ENCODE measurements at places on chromosomes 1 and 21.

DNA sequence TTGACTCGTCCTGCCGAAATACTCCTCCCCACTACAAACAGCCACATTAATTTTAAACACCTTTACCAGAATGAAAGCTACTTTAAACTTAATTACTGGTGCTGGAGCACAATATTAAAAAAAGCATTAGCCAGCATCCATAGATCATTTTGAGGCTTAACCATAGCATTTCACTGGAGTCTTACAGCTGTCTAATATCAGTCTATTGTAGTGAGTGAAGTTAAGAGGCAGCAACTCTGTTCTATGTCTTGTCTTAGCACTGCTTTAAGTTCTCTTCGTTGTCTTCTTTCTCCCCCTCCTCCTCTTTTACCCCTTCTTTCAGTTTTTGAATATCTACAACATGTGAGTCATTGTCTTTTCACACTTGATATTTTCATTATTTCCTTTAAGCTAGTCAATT lies 49.3 kb downstream of the ADGRL2 start:
- no peak for DNase-seq

DNA sequence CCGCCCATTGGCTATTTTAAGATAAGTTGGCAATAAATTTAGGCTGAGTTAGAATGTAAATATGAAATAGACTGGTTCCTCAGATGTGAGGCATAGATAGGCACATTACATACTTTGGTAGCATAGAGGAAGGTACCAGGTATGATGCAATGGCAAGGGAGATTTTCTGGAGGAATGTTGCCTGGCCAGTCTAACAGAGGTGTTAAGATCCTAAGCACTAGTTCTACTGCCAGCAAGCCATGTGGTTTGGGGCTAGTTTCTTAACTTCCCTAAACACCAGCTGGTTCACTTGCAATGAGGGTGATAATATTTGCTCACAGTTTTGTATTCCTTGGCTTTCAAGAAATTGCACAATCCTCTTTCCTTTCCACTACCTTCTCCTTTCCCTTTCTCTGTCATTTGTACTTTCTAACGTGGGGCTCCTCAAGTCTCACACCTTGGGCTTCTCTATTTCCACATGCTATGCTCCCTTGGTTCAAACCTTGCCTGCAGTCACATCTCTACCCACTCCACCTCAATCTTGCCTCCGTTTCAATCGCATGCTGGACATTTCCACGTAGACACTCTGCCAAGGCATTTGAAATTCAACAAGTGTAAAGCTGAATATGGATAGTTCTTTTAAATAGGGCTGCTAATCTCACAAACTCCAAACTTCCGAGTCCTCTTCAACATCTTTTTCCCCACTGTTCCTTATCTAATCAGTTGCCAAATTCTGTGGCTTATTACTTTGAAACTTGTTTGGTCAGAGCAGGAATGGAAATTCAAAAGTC lies 4.7 kb upstream of the CD55 start:
- DNase-seq, result no peak

- DNase-seq, result no peak
Observed at GRCh38 chr1:224433701-224434672, 610 bp downstream of the WDR26 start.

DNA sequence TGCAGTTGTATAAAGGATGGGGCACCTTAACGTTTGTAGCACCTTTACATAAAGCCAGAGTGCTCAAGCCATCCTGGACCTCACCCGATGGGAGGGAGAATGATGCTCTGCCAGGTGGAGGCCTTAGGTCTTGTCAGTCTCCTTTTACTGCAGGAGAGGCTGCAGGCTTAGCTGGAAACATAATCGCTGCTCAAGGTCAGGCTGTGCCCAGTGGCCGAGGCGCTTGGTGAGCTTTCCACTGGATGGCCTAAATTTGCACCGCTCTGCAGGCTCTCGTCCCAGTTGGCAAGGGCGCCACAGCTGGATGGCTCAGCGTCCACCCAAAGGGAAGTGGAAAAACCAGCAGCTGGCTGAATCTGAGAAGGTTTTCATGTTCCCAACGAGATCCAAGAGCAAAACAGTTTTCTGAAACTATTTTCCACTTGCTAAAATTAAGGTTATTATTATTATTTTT lies 438.9 kb downstream of the CAMTA1 start:
- DNase-seq, result no peak

GRCh38 chr1:152959273-152959672 lies 11.2 kb upstream of the SPRR4 start:
- DNase-seq, result no peak

DNA sequence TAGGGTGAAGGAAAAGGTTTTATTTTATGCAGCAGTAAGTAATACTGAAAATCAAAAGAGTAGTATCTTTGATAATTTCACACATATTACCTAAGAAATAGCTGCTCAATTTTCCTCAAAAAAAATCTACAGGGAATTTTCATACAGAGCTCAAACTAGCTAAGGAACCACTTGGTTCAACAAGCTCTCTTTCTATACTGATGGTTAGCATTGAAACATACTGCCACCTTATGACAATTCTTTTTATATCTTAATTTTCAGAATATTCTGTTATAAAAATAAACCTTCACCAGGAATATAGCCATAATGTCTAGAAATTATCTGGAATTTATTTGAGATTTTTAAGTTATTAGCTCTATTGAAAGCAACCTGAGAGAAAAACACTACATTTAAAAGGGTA lies 142.1 kb downstream of the DPYD start:
- no peak for DNase-seq

- no peak for DNase-seq
Observed at GRCh38 chr1:1345384-1345783, 3.8 kb downstream of the DVL1 start.

DNA sequence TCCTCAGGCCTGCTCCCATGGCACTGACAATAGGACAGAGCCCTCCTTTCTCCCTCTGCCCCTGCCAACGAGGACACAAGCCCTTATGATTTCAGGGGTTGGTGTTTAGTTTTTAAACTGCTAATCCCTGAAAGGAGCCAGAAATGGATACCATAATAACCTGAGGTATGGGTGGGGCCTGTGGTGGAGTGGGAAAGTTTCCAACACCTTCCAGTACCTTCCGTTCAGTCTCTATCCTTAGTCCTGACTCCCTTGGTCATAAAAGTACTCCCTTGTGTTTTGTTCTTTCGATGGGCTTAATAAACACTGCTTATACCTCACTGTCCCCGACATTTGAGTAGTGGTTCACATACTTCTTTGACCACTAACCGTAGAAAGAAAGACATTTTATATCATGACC lies 141.8 kb upstream of the MAGI3 start:
- no peak for DNase-seq

- no peak for DNase-seq
Observed at GRCh38 chr21:45818904-45819285, 162.7 kb upstream of the COL6A1 start.

- DNase-seq, result no peak
Observed at GRCh38 chr1:161091093-161091492, 1.7 kb upstream of the NECTIN4 start.

- DNase-seq, result no peak
Observed at GRCh38 chr1:163275222-163275621, 46.5 kb upstream of the NUF2 start.

DNA sequence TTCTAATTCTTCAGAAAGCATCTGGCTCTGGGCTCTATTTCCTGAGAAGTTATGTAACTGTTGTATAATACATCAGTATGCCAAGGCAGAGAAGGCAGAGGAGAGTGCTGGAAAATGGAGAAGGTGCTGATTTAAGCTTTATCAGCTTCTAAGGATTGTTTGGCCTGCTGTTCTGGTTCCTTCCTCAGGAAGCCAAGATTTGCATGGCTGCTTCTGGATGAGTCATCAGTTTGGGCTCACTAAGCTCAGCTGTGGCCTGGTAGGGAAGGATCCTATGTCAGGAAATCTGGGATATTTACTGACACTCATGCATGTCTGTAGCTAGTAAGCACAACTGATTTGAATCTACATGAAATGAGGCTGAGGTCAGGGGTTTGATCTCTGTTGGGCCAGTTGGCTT lies 73.2 kb upstream of the ADGRL4 start:
- DNase-seq, result no peak

- no peak for DNase-seq
Observed at GRCh38 chr1:76568573-76569238, 298.6 kb upstream of the ST6GALNAC5 start.

- no peak for DNase-seq
Observed at GRCh38 chr1:59526240-59526639, 229.3 kb downstream of the FGGY start.

- no peak for DNase-seq
Observed at GRCh38 chr1:248847956-248848561, 10.0 kb downstream of the ZNF672 start.

- DNase-seq, result no peak
Observed at GRCh38 chr1:2561446-2561845, 5.3 kb downstream of the TNFRSF14 start.

DNA sequence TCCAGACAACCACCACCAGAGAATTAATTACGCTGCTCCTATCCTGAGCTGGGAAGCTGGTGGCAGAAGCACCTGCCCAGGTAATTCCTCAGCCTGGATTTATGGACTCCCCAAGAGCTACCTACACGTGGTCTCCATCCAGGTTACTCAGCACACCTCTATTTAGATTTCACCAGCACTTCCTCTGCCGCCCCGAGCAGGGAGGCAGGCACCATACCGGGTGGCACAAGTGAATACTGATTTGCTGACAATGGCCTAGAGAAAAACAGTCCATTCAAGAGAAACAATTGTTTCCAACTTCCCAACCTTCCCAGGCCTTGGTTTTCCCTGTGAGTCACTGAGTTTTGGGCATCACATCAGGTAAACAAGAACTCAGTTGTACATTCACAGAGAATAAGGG lies 134.3 kb downstream of the MATN1 start:
- DNase-seq, result no peak

- no peak for DNase-seq
Observed at GRCh38 chr1:119327094-119327449, 41.5 kb upstream of the HAO2 start.

DNA sequence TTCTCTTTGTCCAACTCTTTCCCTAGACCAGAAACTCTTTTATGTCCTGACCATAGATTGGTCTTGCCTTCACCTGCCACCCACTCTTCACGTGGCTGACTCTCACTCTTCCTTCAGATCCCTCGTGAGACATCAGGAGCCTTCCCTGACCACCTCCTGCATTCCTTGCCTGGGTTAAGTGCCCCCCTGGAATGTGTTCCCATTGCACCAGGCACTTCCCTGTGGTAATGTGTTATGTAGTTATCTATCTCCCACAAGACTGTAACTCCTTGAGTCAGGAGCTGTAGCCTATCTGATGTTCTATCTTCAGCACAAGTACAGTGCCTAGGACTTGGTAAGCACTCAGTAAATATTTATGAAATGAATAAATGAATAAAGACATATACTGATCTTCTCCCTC lies 111.2 kb upstream of the CTTNBP2NL start:
- no peak for DNase-seq

GRCh38 chr1:74161497-74161896 lies 36.5 kb downstream of the LRRIQ3 start:
- DNase-seq, result no peak

- DNase-seq, result no peak
Observed at GRCh38 chr1:61602663-61603062, 122.3 kb downstream of the TM2D1 start.

- no peak for DNase-seq
Observed at GRCh38 chr1:46455951-46456350, 33.7 kb upstream of the DMBX1 start.

DNA sequence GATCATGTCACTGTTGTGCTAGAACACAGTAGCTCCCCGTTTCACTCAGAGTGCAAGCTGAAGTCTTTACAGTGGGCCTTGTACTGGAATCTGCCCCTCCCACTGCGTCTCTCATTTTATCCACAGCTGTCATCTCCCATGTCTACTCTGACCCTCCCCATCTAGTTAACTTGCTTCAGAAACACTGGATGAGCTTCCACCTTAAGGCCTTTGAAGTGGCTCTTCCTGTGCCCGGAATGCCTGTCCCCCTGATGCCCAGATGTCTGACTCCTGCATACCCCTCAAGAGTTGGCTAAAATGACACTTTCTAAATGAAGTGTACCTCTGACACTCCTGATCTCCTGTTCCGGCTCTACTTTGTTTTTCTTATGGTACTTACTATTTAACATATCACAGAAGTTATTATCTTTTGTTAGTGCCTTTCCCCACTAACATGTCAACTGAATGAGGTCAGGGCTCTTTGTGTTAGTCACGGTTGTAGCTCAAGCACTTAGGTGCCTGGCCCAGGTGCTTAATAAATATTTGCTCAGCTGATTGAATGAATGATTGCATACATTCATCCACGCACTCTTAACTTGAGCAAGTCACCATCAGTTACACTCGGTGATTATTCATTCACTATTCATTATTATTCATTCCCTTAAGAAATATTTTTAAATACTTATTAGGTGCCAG lies 13.3 kb downstream of the ARV1 start:
- DNase-seq, result no peak

- no peak for DNase-seq
Observed at GRCh38 chr1:31569596-31570173, 6.6 kb upstream of the TINAGL1 start.

- DNase-seq, result no peak
Observed at GRCh38 chr21:18070392-18070791, 174.2 kb upstream of the CHODL start.

- DNase-seq, result no peak
Observed at GRCh38 chr1:208189183-208189582, 55.0 kb downstream of the PLXNA2 start.

- DNase-seq, result no peak
Observed at GRCh38 chr21:31476263-31477022, 132.4 kb upstream of the TIAM1 start.

GRCh38 chr1:245776139-245776538 lies 621.4 kb downstream of the KIF26B start:
- DNase-seq, result no peak

GRCh38 chr21:42561762-42562650 lies 48.4 kb downstream of the SLC37A1 start:
- DNase-seq, result no peak

- DNase-seq, result no peak
Observed at GRCh38 chr1:230246551-230246950, 179.5 kb downstream of the GALNT2 start.

DNA sequence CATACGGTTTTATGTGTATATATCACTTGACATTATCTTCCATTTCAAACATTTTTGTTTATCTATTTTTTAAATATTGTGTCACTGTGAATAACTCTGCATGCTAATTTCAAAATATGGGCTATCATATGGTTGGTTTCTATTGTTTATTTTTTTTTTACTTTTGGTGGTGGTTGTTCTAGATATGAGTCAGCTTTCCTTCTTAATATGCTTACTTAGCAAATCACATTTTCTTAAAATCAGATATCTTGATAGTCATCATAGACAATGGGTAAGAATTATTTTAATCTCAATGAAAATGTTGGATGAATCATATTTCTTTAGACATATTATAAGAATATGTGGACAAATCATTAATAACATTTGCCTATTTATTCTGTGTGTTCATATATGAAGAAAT lies 881.5 kb downstream of the BRINP3 start:
- no peak for DNase-seq

- DNase-seq, result no peak
Observed at GRCh38 chr1:2287649-2288048, 59.5 kb downstream of the SKI start.

Measured in cerebellar nuclear complex (tissue), 1 donor.